ENCODE measurements at places on chromosomes 12 and 14. TPM values are rescaled to one million over a fixed set of nuclear protein-coding genes. Genes with fewer than 3 reads are reported as not detected.

DNA sequence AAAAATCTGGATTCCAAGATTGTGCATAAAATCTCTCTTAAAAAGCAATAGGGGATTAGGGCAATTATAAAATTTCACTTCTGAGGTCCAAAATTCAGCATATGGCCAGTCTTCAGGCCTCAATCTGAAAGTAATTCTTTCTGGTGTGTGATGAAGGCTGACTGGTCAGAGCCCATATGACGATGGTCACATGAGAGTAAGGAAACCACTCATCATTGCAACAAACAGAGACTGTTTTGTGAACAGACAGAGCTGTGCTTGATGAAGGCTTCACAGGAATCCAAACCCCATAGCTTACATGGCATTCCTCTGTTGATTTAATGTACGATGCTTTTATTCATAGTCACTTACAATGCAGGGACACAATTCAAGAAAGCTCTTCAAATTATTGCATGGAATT is 238.1 kb downstream of the APAF1 start:
- H3K4me1 ChIP-seq, result no peaks in the 10 kb centered on the region
- no peaks in the 10 kb centered on the region for H3K27me3 ChIP-seq
- DNase-seq, result no peak
- no peaks in the 10 kb centered on the region for H3K36me3 ChIP-seq
- H3K27ac ChIP-seq, result no peak overlapping the region

GRCh38 chr12:40993158-40993557 is 195.0 kb upstream of the PDZRN4 start:
- H3K36me3 ChIP-seq, result no peaks in the 10 kb centered on the region
- no peak overlapping the region for H3K27ac ChIP-seq
- no peaks in the 10 kb centered on the region for H3K4me1 ChIP-seq
- H3K4me3 ChIP-seq, result no peak overlapping the region
- H3K27me3 ChIP-seq, result no peaks in the 10 kb centered on the region

Gene SLC10A1
- not detected for total RNA-seq

Gene C12orf75
- total RNA-seq, result 57.6 TPM

Gene SMOC1
- total RNA-seq, result 5.3 TPM
